CD4-positive, alpha-beta memory T cell (primary cell): ENCODE measurements at places on chromosomes 6 and 20.

DNA sequence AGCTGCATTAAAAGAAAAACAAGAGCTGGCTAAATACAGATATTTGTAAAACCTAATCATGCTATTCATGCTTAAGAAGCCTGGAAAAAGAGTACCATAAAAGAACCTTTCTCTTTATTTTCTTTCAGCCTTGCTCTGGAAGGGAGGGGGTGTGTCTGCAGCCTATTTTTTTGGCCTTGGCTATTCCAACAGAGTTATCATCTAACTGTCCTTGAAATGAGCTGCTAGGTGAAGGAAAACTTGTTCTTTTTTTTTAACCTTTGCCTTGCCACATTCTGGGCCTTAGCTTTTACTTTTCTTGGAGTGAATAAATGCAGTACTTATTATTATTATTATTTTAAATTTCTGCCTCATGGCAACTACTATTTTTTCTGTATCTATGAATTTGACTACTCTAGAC, 224.9 kb upstream of the SYNCRIP start:
- DNase-seq: no peak

- DNase-seq: no peak
Measured at GRCh38 chr6:106509420-106510089, 119.7 kb downstream of the RTN4IP1 start.

DNA sequence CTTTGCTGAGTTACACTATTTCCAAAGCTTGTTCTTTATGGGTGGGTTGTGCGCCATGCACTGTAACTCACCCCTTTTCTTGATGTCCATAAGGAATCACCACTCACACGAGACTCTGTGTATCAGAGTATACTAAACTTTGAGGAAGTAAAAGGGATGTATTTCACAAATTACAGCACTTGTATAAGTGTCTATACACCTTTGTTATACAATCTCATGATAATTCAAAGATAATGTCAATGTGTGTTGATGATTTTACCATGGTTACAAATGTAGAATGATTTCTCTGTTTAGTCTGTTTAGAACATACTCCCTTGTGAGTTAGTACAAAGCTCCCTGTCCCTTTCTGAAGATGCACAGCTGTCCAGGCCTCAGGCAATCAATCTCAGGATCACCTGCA, 922.2 kb upstream of the MAP3K7 start:
- no peak for DNase-seq

GRCh38 chr6:1592852-1593251, 16.9 kb upstream of the FOXC1 start:
- no peak for DNase-seq

GRCh38 chr6:129662406-129662766, 47.6 kb downstream of the ARHGAP18 start:
- no peak for DNase-seq

GRCh38 chr20:62570897-62571668, 71.2 kb upstream of the SLCO4A1 start:
- no peak for DNase-seq

DNA sequence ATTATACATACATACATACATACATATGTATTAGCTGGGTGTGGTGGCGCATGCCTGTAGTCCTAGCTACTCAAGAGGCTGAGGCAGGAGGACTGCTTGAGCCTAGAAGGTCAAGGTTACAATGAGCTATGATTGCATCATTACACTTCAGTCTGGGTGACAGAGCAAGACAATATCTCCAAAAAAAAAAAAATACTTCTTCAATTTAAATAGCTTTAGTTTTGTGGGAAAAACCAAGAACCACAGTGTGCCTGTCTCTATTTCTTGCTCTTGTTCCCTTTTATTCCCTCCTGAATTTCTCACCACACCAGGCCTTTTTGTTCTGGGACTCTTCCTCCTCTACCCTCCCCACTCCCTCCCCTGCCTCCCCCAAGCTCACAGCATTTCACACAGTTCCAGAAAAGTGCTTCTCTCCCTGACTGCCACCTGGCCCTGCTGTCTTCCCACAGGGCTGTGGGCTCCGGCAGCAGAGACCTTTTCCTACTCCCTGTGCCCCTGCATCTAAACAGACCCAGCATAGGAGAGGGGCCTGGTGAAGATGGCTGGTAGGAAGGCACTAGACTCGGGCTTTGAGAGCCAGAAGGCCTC, 1.3 kb downstream of the C20orf203 start:
- DNase-seq: no peak

DNA sequence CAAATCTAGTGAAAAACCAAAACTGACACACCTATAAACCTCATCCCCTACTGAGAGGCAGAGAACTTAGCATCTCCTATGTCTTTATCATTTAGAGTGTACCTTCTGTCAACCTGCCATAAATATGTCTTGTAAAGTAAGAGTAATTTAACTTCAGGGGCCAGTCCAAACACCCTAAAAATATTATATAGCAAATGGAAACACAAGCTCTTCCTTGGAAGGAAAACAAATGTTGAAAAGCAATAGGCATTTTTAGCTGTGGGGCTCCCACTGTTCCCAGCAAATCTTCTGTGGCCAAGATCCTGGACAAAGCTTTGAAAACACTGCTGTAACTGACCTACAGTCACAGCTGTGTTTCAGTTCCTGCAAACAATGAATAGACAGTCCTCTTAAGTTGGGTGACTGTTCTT, 140.0 kb upstream of the RNF217 start:
- DNase-seq: no peak

DNA sequence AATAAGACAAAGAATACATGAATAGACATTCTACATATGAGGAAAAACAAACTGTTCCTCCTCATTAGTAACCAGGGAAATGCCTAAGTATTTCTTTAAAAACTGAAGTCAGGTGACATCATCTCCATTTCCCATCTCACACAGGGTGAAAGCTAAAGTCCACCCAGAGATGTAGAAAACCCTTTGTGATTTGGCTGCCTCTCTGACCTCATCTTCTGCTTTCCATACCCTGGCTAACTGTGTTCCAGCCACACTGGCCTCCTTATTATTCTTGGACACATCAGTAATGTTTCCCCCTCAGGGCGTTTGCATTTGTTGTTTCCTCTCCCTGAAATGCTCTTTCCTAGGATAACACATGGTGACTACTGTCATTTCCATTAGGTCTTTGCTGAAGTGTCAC, 40.4 kb downstream of the ESF1 start:
- DNase-seq: no peak

DNA sequence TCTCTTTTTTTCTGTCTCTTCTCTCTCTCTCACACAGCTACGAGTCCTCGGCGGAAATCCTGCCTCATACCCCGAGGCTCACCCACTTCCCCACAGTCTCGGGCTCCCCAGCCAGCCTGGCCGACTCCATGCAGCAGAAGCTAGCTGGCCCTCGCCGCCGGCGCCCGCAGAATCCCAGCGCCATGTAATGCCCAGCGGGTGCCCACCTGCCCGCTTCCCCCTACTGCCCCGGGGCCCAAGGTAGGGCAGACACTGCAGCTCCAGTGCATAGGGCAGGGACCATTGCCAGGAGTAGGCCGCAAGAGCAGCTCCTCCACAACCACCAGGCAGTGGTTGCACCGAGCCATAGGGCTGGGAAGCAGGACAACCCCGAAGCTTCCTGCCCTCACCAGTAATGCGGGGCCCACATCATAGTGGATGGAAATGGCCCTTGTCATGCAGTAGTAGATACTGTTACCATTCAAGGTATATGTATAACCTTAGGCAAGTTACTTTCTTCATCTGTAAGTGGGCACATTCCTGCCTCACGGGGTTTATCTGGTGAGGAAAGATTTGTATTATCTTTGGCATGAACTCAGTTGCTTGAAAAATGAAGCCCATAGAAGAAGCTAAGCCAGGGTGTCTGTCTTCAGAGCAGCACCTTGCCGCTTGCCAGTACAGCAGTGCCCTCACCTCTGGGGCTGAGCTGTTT, 36.9 kb upstream of the ID1 start:
- no peak for DNase-seq

DNA sequence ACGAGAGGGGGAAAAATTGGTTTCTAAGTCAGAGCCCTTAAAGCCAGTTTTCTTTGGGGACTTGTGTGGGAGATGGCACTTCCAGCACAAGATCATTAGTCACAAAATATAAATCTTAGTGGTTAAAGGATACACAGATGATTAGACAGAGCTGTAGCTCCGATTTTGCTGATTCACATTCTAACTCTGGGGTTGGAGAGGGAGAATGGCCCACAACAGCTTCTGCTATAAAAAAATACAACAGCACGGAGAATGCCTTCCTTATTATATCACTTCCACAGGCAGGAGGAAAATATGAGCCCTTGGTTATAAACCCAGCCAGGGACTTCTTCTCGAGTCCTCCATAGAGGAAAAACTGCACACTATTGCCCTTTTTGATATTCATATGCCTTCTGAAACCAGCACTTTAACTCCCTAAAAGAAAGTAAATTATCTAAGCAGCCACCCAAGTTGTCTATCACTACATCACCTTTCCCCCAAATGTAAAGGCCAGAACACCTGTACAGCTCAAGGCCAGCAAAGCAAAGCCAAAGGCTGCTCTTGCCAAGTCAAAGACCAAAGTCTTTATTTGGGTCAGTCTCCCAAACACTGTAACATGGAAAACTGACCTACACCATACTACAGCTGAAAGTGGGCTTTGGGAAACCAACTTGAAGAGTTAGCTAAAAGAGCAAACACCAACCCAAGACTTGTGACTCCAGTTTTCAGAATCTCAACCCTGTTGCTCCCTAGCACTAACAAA, 10.4 kb downstream of the MRPL14 start:
- no peak for DNase-seq

- no peak for DNase-seq
Measured at GRCh38 chr6:78599526-78599925, 267.8 kb upstream of the IRAK1BP1 start.

- DNase-seq: no peak
Measured at GRCh38 chr6:166667796-166668610, 41.0 kb upstream of the RPS6KA2 start.

DNA sequence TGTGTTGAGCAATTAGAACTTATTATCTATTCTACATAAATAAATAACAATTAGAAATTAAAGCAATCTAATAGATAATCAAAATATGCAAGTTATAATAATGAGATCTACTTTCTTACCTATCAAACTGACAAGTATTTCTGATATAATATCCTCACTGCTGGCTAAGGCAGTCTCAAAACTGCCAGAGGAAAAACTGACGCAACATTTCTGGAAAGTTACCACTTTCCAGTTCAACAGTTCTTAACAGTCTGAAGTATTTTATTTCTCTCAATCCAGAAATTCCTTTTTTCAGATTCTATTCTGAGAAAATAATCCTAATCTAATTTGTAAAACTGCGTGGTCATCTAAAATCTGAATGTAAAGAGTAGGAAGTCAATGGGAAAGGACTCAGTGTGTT, 121.0 kb downstream of the TRDN start:
- no peak for DNase-seq

GRCh38 chr6:1346558-1347091, 34.7 kb downstream of the FOXQ1 start:
- no peak for DNase-seq

GRCh38 chr6:100850174-100850573, 31.0 kb downstream of the ASCC3 start:
- DNase-seq: no peak

DNA sequence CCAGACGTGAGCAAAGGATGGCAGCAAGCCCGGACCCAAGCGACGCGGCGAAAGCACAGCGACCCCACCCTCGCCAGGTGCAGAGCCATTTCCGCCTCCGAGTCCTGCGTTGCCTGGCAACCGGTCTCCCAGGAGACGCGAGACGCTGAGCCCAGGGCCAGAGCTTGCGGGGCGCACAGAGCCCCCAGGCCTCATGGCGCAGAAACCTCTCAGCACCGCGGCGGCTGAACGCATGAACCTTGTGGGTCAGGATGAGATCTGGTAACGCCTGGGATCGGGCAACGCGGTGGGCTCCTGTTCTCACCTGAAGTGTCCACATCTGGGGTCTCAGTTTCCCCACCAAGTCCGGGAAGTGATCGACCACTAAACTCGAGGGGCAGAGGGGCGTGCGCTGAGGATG, 77.7 kb downstream of the ANKRD60 start:
- DNase-seq: no peak

- peak; percentile 46 for DNase-seq
Measured at GRCh38 chr6:34055223-34055933, 90.5 kb downstream of the GRM4 start.

GRCh38 chr6:24775520-24776058, 852 bp downstream of the GMNN start:
- DNase-seq: peak; percentile 58

DNA sequence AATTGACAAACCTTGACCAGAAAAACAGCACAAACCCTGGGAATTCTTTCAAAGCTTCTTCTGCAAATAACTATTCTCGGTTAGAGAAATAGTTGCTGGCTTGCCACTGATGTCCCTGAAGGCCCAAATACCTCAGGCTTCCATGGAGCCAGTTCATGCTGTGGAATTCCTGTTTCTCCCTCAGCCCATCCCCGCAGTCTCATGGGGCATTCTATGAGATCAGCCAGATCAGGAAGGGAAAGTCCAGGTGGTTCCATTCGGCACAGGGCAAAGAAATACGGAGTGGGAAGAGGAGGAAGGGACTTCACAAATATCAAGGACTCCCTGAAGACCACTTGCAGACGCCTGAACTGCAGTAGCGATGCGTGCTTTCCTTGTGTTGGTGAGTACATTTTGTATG, 63.3 kb downstream of the MYLK4 start:
- no peak for DNase-seq

- no peak for DNase-seq
Measured at GRCh38 chr6:67127041-67127440, 1420.0 kb upstream of the EYS start.

DNA sequence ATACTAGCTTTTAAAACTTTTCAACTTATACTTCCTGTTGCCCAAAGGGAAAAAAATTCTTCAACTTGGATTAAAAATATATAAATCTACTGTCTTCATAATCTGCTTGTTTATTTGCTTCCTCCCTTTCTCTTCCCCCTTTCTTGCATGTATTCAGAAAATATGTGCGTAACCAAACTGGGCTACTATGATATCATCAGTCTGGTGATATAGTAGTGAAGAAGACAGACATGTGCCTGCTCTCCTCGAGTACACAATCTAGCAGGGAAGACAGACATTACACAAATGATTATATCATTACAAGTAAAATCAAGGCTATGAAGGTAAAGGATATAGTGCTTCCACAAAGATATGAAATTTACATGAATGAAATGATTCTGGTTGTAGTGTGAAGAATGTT, 31.0 kb downstream of the IBTK start:
- no peak for DNase-seq

GRCh38 chr6:36855750-36856149, 16.5 kb upstream of the CPNE5 start:
- DNase-seq: no peak

DNA sequence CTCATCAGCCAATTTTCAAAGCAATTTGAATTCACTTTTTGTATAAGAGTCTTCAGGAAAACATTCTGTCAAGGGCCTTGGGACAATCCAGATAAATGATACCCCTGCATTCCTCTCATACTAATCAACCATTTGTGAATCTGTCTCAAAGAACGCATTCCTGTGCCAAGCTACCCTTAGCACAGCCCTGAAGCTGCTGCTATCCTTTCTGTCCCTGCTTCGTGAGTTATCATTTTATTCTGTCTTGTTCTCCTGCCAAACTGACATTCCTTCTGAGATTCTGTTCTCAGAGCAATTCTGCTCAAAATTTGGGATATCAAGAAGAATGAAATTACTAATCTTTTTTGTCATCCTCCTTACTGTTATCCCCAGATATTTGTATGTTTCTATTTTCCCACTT, 213.9 kb upstream of the STXBP5 start:
- no peak for DNase-seq

GRCh38 chr6:148566664-148567350, 180.0 kb upstream of the UST start:
- no peak for DNase-seq
